ENCODE measurements at places on chromosomes 3 and 15.
A peak's percentile ranks its signal among the peaks of the same experiment; 100 is the strongest.

GRCh38 chr15:82398785-82399184 is 30.8 kb upstream of the GOLGA6L9 start:
- DNase-seq = no peak

- DNase-seq = no peak
Measured at GRCh38 chr15:87610366-87610765, 646.2 kb downstream of the NTRK3 start.

DNA sequence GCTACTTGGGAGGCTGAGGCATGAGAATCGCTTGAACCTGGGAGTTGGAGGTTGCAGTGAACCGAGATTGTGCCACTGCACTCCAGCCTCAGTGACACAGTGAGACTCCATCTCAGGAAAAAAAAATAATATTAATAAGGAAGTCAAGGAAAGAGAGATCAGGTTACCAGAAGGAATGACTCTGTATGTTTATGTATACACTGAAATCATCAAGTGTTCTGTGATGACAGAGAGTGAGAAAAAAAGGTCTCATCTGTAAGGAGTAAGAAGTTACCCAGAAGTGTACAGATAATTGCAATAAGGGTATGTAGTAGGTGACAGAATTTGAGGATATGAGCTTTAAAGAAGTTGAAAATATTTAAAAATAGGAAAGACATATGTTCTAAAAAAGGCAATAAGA is 4.3 kb upstream of the CCDC50 start:
- no peak for DNase-seq

DNA sequence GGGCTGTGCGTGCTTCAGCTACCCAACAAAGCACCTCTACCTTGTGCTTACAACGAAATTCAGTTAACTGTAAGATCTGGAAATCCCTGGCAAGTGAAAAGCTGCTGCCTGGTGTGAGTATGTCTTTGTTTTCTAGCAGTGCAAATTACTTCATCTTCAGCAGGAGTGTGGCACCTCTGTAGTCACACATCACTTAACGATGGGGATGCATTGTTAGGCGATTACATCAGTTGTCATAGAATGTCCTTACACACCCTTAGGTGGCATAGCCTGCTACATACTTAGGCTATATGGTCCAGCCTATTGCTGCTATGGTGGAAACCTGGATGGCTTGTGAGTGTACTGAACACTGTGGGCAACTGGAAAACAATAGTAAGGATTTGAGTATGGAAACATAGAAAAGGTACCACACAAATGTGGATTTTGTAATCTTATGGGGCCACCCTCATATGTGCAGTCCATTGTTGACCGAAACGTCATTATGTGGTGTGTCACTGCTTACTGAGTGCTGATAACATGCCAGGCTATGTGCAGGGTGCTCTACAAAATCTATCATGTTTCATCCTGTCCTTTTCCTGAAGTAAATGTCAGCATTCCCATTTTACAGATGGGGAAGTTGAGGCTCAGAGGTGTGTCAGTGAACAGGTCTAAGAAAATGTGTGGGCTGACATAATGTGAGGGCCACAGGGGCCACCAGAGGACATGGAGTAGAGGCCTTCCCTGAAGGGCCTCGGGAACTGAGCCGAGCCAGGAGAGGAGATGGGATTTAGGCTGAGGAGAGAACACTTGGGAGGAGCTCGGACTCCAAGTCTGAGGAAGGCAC is 173.5 kb downstream of the VGLL4 start:
- DNase-seq = no peak

DNA sequence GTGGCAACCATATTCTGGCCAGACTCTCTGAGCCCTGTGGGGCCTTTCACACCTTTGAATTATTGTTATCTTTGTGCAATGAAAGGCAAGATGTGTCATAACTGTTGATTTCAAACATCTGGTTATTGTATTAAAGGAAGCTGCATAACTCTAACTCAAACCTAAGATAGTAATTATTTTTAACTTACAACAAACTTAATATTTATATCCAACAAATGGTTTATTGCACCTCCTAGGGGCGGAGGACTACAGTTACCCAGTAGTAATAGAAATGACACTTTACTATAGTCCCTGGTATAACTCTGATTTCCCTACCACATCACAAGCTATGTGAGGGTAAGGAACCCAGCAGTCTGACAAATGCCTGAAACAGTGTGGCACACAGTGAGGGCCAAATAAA is 363.9 kb upstream of the SUCLG2 start:
- no peak for DNase-seq

GRCh38 chr3:80355144-80355543 is 587.3 kb upstream of the ROBO1 start:
- no peak for DNase-seq

- DNase-seq = no peak
Measured at GRCh38 chr15:90816401-90817116, 51.8 kb upstream of the FURIN start.

- DNase-seq = no peak
Measured at GRCh38 chr3:84825817-84826216, 133.0 kb upstream of the CADM2 start.

DNA sequence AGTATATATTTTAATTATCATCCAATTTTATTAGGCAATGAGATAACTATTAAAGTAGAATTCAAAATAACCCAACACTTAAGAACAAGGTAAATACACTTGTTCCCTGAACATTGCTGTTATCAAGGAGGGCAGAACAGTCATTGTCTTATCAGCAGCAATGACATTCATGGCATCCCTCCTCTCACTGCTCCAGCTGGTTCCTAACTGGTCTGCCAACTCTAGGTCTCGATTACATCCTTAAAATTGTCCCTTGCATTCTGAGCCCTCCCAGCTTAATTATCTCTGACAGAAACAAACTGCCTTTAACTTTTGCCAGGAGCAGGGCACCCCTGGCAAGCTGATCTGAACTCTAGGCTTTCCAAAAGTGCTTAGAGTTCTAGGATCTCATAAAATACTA is 14.0 kb upstream of the DYNC1LI1 start:
- no peak for DNase-seq

- DNase-seq = no peak
Measured at GRCh38 chr3:54970895-54971294, 43.0 kb upstream of the LRTM1 start.

DNA sequence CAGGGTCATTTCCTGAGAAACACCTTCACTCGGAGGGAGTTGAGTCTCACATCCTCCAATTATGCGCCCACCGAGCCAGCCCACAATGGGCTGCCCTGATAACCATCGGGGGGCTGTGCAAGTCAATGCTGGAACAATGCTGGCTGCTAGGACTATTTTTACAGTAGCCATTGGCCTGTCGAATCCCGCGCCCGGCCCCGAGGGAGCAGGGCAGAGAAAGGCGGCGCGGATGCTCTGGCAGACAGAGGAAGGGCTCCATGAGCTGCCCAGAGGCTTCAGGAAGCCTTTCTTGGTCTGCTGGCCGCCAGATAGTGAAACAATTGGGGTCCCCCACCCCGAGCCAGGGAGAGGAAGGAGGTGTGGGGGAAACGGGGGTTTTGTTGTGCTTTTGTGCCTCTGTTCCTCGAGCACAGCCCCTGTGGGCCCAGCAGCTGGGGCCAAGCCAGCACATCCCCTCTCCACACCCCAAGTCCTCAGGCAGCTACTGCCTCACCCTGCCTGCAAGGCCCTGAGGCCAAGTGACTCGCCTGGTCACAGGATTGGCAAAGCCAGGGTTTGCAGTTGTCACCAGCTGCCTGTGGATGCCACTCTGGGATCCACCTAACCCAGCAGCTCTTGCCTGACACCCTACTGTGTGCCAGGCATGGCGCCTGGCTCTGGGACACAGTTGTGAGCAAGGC is 39.0 kb downstream of the SLC6A6 start:
- peak; percentile 48 for DNase-seq

- no peak for DNase-seq
Measured at GRCh38 chr3:52021489-52022268, 26.0 kb upstream of the RPL29 start.

GRCh38 chr3:20984594-20985205 is 766.3 kb downstream of the ZNF385D start:
- DNase-seq = no peak

DNA sequence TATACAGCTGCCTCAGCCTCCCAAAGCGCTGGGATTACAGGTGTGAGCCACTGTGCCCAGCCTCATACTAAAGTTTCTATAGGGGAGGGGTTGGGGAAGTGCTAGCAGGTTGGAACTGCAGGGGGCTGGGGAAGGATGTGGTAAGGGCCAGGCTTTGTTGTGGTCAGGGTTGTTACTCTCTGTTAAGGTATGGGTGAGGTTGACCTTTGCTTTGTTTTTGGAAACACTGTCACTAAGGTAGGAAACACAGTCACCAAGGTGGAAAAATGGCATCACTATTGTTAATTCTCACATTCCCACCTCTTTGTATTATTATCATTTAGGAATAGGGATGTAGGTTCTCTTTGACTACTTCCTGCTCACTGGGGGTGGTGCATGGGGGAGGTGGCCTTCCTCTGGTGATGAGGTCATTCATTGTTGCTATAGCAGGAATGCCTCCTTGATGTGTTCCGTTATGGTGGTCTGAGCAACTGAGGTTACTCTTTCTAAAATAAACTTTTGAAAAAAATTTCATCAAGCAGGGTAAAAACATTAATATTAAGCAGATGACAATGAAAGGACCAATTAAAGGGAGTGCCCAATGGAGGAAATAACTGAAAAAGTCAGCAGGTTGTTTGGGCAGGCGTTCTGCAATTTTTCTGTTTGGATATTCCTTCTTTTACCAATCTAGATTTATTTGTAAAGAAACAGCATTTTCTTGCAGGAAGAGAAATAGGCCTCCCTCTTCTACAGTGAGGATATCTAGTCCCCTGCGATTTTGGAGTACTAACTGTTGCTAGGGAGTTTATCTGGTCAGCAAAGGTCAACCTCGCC is 150.5 kb downstream of the WDR76 start:
- no peak for DNase-seq

- no peak for DNase-seq
Measured at GRCh38 chr3:115709931-115710330, 86.6 kb downstream of the GAP43 start.

GRCh38 chr15:69410248-69410874 is 3.8 kb upstream of the KIF23 start:
- DNase-seq = peak; percentile 18

- DNase-seq = no peak
Measured at GRCh38 chr3:68378631-68379030, 553.7 kb downstream of the TAFA4 start.

DNA sequence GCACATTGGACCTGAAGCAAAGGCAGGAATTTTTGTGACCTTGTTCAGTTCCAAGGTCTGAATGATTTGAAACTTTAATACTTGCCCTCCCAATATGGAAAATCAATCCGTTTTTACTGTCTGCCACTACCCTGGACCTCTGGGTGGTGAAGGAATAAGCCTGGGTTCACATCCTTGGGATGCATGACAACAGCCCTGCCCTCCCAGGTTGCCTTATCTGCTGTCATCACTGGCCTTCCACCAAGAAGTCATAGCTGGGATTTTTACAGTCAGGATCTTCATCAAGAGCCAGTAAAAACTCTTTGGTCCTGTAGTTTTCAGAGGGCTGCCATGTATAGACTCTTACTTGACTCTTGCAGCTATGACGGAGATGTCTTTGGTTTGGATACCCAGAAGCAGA is 128.6 kb downstream of the MYLK start:
- DNase-seq = no peak

DNA sequence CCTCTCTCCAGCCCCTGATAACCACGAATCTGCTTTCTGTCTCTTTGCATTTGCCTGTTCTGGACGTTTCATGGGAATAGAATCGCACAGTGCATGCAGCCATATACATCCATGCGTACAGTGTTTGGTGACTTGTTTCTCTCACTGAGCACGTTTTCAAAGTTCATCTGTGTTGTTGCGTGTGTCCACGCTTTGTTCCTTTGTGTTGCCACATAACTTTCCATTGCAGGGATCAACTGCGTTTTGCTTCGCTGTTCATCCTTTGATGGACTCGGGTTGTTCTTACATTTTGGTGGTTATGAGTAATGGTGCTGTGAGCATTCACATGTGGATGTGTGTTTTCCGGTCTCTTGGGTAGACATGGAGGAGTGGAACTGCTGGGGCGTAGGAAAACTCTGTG is 56.4 kb upstream of the TAMM41 start:
- DNase-seq = no peak

- DNase-seq = no peak
Measured at GRCh38 chr3:195771646-195772300, 40.0 kb downstream of the MUC4 start.

GRCh38 chr3:126907557-126907956 is 75.4 kb upstream of the PLXNA1 start:
- DNase-seq = no peak

- no peak for DNase-seq
Measured at GRCh38 chr3:103918336-103918735, 1448.4 kb upstream of the ALCAM start.

- DNase-seq = no peak
Measured at GRCh38 chr3:177994976-177995375, 541.3 kb upstream of the KCNMB2 start.

DNA sequence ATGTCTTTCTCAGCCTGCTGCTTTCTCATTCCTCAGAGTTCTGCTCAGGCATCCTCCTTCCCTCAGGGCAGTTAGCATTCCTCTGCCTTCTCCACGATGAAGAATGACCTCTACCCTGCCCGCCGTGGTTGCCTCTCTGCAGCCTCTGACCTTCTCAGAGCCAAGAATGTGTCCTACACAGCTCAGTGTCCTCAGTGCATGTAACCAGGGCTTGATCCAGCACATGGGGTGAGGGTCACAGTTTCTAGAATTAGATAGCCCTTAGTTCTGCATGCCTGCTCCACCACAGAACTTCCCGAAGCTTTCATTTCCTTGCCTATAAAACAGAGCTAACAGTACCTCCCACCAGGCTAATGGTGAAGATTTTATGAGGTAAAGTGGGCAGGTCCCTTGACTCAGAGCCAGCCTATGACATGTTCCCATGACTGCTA is 182.1 kb downstream of the CLSTN2 start:
- peak; percentile 74 for DNase-seq

GRCh38 chr3:197692641-197693040 is 44.1 kb downstream of the RUBCN start:
- no peak for DNase-seq

DNA sequence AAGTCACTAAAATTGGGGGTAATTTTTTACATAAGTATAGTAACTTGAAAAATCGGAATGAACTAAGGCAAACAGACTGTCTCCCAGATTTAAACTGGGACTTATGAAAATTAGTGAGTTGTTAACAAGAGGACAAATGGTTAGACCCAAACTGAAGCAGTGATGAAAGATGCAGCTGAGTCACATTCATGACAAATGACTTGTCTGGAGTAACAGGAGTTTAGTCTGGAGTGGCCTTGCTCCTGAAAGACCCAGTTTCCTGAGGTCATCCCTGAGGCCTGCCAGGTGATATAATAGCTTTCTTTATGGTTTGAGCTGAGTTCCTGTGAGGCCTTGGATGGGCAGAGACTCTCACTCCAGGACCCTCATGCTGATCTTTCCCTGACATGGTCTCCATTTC is 9.6 kb upstream of the CTDSPL start:
- no peak for DNase-seq

GRCh38 chr3:142106548-142106947 is 42.8 kb downstream of the TFDP2 start:
- no peak for DNase-seq

- DNase-seq = no peak
Measured at GRCh38 chr3:38116471-38117162, 20.3 kb downstream of the ACAA1 start.

DNA sequence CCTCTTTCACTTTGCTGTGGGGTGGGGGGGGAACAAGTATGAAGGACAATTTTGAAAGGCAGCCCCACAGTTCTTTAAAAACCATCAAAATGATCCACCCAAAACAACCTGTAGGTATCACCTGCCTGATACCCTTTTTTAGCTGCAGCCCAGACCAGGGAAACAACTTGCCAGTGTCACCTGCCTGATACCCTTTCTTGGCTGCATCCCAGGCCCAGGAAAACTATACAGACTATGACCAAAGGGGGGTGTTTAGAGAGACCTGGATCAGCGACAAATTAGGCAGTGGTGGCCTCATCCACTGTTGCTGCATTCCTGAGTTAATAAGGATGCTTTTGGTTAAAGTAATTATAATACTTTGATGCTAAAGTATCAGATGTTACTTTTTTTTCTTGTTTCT is 122.0 kb downstream of the VPS13C start:
- no peak for DNase-seq
